ENCODE measurements at places on chromosomes 3 and 15.
A peak's percentile ranks its signal among the peaks of the same experiment; 100 is the strongest.

- DNase-seq = no peak
Measured at GRCh38 chr3:53581671-53582070, 87.3 kb downstream of the CACNA1D start.

DNA sequence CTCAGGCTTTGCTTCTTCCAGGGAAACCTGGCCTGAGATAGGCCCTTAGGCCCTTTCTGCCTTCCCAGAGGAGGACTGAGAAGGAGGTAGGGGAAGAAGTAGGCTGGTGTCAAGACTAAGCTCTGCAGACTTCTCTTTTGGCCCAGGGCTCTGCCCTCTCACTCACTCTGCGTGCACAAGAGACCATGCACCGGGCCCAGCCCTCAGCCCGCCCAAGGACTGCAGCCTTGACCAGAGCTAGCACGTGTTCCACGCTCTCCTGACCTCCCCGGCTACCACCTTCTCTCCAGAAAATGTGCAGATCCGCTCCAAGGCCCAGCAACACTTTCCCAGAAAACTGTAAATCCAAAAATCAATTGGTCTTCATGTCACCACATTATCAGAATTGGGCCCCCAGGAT, 59.8 kb downstream of the SEMA5B start:
- no peak for DNase-seq

- DNase-seq = peak; percentile 57
Measured at GRCh38 chr15:78620021-78620526, 722 bp downstream of the CHRNA3 start.

GRCh38 chr15:52148403-52148802, 35.8 kb upstream of the BCL2L10 start:
- no peak for DNase-seq

- no peak for DNase-seq
Measured at GRCh38 chr3:43870120-43870519, 179.4 kb downstream of the ABHD5 start.

DNA sequence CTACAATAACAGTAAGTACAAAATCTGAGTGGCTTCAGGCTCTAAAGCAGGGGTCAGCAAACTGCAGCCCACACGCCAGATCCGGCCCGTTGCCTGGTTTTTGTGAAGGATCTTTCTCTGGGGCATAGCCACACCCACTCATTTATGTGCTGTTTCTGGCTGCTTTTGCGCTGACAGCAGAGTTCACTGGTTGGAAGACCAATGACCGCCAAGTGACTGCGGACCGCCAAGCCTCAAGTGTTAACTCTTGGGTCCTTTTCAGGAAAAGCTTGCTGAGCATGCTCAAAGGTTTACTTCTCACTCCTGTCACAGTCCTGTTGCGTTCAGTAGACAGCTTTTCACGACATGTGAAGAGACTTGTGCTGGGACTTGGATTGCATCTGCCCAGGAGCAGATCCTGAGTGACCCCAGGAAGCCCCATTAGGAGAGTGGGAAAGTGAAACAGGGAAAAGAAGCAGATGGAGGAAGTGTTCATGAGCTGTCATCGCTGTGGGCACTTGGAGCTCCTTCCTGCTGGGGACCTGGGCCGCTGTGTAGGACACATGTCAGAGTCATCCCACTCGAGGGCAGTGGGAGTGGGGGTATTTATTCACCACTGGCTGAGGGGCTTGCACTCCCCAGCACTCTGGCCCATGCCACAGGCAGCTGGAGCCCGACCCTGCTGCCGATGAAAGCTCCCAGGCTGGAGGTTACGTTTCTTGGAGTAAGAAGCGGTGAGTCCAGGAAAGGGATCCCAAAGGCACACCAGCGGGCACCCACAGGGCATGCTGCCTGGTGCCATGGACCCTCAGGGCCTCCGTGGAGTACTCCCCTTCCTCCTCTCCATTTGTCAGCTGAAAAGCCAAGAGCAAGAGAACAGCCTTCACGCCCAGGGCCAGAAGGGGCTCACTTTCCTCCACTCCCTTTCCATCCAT, 249.1 kb downstream of the PLCL2 start:
- DNase-seq = no peak

- no peak for DNase-seq
Measured at GRCh38 chr3:138078901-138079344, 36.5 kb downstream of the DZIP1L start.

GRCh38 chr3:197010556-197011351, 18.9 kb downstream of the MELTF start:
- no peak for DNase-seq

- no peak for DNase-seq
Measured at GRCh38 chr3:122088531-122088930, 33.4 kb downstream of the CD86 start.

DNA sequence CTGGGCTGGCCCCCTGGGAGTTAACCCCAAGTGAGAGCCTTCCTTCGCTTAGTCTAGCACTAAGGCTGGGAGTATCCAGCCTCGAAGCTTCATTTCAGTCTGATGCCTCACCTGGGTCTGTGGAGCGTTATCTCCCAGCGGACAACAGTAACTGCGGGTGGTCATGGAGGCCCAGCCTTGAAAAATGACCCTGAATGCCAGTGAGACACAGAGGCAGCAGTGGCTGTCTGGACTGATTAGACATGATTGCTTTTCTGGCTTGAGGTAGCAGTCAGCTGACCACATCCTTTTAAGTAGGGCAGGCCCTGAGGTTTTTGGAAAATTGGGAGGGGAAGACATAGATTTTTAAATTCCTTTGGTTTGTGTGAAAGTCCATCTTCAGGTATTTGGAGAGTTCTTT, 28.2 kb upstream of the TRIM59 start:
- no peak for DNase-seq

DNA sequence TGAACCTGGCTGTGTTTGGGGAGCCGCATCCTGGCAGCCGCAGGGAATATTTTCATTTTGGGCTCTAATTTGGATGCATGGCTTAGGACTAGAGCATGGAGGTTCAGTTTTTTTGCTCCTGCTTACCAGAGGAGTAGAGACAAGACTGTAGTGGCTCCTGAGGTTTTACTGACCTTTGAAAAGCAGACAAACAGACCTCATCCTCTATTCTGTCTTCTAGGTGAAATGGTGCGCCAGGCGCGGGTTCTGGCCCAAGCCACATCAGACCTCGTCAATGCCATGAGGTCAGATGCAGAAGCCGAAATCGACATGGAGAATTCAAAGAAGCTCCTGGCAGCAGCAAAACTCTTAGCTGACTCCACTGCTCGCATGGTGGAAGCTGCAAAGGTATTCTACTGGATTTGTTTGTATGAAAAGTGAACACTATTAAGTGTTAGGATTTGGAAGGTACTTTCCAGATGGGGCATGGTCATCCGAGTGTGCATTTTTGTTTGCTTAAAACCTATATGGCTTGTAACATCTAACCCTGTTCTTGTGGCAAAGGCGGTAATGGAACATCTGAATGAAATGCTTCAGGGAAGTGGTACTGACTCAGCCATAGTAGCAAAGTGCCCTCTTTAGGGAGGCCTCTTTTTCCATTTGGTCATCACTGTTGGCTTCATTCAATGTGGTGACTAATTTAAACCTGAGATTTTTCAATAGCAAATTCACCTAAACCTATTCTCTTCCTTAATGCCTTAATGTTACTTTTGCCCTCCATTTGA, 330.7 kb upstream of the TPM1 start:
- DNase-seq = no peak

DNA sequence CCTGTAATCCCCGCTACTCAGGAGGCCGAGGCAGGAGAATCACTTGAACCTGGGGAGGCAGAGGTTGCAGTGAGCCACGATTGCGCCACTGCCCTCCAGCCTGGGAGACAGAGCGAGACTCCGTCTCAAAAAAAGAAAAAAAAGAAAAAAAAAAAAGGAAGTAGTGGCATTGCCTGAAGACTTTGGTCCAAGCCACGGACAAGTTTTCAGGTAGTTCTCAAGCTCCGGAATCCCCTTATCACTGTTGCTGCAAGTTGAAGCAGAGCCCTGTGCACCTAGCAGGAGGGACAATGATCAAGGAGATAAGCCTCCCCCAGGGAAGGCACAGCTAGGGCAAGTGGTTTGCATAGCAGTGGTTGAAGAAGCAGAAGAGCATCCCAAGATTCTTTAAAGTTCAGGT, 97.6 kb downstream of the MEX3B start:
- no peak for DNase-seq

GRCh38 chr15:55151631-55152030, 45.1 kb downstream of the RSL24D1 start:
- peak; percentile 41 for DNase-seq

- DNase-seq = no peak
Measured at GRCh38 chr3:37014620-37015019, 21.3 kb downstream of the MLH1 start.

DNA sequence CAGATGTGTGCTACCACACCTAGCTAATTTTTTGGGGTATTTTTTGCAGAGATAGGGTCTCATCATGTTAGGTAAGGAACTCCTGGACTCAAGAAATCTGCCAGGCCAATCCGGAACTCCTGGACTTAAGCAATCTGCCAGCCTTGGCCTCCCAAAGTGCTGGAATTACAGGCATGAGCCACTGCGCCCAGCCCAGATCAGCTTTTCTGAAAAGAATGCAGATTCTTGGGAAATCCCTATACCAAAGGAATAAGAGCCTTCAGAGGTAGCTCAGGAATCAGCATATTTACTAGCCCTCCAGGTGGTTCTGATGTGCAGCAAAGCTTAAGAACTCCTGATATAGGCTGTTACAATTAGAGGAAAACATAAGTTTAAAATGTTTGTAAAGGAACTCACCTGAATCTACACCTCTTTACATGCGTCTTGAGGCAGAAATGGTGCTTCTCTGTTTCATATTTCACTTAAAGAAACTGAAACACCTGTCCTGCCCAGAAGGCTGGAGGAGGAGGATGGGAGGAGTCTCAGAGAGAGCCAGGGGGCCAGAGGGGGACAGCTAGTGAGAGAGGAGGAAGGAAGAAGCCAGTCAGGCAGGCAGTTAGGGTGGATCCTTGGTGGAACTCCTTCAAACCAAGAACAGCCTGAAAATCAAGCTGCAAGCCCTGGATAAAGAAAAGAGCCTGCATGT, at the start of gene XCR1:
XCR1 (minus strand) TSS at position 463 of the 685 bp plus-strand sequence. CDS start 5,536 bp downstream, outside the sequence.
- no peak for DNase-seq

GRCh38 chr15:25864966-25865365, 1.8 kb upstream of the ATP10A start:
- no peak for DNase-seq

GRCh38 chr15:74317820-74318375, 49.5 kb downstream of the CYP11A1 start:
- DNase-seq = peak; percentile 89

GRCh38 chr15:83926116-83926515, 272.2 kb downstream of the ADAMTSL3 start:
- DNase-seq = no peak

DNA sequence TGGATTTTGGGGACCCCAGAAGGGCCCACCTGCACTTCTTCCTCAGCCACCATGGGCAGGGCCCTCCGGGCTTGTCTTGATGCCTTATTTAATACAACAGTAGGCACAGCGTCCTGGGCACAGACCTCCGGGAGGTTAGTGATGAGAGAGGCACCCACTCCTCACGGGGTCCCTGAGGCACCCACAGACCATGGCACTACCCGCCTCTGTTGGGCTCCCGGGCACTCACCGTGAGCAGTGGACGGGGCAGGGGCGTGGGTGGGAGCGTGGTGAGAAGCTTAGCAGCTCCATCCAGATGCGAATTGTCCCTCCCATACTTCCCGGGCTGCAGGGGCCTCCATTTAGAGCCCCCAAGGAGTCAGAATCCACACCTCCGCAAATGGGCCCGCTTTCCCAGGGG, 317 bp upstream of the MESP2 start:
- no peak for DNase-seq

DNA sequence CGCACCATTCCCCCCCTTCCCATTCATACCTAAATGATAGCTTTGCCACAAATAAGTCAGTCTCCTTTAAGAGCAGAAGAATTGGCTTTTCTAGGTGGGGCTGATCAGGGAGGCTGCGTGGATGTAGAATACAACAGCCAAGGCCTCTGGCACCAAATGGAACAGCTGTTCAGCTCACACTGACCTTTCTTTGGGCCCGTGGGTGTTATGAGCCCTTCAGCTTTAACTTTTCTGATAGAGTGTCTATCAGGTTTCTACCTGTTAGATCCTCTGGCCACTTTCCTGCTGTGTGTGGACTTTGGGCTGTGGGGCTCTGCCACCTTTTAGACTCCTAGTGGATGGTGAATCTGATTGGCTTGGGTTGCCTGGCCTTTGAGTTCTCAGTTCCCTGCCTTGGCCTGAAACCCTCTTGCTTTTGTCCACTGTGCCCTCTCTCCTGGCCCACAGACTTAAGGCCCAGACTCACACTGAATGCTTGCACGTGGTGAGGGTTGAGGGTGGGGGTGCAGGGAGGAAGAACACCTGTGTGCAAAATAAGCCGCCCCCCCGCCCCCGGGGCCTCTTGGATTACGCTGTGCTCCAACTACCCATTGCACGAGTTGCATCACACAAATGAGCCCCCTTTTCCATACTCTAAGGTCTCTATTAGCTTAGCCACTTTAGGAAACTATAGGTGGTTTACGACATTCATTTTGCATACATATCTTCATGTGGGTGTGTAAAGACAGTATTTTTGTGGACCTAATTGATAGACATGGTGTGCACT, 1.3 kb upstream of the RFX7 start:
- DNase-seq = no peak

DNA sequence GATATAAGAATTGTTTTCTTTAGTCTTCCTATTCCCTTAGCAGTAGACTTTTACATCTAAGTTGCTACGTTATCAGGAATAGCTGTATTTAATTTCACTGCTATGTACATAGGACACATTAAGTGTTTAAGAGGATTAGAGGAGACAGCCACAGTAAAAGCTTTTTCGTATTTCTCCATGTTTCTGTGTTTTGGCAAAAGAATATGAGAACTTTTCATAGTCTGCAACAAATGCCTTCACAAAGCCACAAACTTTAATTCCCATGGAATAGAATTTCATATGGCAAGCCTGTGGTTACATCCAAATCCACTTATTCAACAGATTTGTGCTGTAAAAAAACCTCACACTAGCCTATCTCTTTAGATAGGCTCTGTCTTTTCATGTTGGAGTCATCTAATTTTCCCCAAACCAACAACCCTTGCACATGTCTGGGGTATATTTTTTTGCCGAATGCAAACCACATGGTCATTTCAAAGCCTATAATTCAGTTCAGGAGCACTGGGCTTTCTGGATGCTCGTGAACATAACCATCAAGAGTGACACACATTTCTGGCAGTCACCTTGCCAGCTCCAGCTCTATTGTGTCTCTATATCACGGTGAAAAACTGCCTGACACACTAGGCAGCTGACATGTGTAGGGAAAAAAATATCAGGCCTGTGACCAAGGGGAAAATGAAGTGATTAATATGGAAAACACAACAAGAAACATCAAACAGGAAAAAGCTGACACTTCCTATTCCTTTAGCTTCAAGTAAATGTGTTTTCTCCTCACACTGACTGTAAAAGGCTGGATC, 19.2 kb downstream of the PLD1 start:
- DNase-seq = no peak

DNA sequence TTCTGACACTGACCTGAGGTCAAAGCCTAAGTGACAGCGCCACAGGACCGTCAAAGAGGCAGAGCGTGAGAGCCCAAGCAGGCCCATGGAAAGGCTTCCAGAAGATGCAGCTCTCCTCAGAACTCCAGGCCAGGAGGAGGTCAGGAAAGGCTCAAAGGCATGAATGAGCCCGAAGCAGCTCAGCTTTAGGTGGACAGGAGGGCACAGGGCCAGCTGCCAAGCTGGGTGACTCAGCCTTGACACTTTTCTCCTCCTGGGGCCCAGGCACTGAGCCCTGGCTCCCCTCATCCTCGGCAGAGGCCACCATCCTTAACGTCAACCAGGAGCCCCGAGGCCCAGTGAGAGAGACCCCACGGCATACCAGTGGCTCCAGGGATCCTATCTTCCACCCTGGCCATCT, 62.9 kb downstream of the ADCY5 start:
- DNase-seq = no peak

GRCh38 chr15:74844319-74845207, 1.6 kb upstream of the ULK3 start:
- no peak for DNase-seq

- DNase-seq = peak; percentile 86
Measured at GRCh38 chr3:127431066-127431465, 143.2 kb upstream of the PRR20G start.
